ENCODE measurements at places on chromosomes 2 and 18.

GRCh38 chr18:74084184-74084855 lies 63.3 kb downstream of the FBXO15 start:
- no peak for DNase-seq

GRCh38 chr2:50820176-50820575 lies 211.8 kb downstream of the NRXN1 start:
- no peak for DNase-seq

GRCh38 chr2:1817256-1818051 lies 73.1 kb upstream of the PXDN start:
- DNase-seq: peak; percentile 98

GRCh38 chr2:128311216-128311754 lies 7.4 kb downstream of the HS6ST1 start:
- no peak for DNase-seq

DNA sequence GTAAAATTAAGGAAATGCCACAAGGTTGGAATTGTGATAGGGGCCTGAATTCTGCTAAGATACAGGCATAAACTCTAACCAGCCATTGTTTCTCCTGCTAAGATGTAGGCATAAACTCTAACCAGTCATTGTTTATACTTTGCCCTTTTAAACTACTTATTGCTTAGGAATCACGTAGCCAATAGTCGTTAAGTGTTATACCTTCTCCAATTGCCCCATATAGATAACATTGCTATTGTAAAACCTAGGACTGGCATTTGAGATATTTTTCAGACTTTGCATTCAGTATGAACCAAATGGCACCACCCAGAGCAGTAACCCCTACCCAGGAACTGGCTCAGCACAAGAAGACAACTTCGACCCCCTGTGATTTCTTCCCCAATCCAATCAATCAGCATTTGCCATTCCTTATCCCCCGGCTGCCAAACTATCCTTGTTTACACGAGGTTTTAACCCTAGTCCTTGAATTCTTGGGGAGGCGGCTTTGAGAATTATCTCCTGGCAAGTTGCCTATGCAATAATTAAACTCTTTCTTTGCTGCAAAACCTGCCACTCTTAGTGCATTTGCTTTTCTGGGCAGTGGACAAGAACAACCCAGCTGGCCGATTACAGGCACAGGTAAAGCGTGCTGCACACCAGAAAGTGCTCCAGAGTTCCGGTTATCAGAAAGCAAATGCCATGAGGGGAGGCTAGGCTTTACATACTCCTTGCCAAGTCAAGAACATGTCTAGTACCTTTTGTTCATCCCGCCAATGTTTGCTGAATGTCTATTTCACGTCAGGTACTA lies 167.6 kb downstream of the LAMA1 start:
- DNase-seq: no peak

- no peak for DNase-seq
These were observed 160.0 kb downstream of the UBE2E3 start for GRCh38 chr2:181140414-181140813.

DNA sequence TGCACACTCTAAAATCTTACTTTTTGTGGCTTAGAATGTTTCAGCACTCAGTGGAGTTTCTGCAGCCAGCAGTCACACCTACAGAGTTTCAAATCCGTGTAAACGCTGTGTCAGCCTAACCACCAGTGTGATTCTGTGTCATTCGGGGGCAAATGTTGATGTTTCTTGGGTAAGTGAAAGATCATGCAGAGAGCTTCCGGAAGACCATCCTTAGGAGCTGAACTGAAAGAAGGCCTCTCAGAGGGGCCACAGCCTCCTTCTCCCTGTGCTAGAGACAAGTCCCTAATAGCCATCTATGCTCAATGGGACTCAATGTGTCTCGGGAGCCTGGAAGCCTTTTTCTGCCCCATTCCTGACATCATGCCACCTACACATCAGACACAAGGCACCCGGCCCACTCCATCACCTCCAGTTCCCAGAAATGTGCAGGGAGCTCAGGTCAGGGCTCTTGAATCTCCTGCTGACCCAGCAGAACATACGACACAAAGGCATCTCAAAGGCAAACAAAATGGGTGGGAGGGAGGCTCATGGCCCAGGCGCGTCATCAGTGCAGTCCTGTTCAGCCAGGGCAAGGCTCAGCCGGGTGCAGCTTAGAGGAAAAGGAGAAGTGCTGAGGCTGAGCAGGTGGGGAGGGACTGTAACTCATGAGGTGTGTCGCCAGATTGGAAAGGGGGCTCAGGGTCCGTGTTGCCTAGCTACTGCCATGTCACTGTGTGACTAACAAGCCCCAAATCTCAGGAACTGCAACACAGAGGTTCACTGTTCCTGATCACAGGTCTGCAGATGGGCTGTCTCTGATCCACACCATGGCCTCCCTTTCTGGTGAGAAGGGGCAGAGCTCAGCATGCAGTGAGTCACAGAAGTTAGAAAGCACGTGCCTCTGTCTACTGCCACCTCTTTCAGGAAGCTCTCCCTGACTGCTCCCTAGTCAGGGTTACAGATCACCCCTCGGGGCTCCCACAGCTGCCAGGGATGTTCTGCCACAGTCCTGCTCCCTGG lies 82.0 kb downstream of the SMAD7 start:
- peak; percentile 73 for DNase-seq

DNA sequence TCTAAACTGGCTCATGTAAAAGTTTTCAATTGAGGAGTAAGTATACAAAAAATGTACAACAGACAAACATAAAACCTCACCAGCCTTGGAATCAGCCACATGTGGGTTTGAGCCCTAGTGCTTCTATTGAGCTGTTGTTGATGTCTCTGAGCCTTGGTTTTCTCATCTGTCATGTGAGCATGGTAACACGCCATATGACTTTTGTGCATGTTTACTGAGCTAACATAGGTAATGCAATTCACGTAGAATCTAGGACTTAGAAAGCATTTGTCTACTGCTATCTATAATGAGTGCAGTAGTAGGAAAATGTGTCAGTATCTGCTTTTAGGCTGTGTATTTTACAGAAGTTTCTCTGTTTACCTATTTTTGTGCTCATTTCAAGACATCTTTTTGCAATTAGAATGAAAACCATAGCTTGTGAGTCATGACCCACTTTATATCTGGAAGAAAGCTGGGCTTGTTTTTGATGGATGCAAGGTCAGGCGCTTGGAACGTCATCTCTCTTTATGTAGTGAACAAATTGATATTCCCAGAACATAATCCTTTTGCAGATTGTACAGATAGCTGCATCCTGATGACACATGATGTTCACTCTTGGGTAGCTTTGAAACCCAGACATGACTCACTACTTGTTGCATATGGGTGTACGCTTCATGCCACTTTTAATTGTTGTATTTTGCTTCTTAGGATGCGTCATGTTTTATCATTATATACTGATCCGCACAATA lies 94.3 kb downstream of the RNF144A start:
- DNase-seq: no peak

- no peak for DNase-seq
These were observed 271.4 kb downstream of the PIEZO2 start for GRCh38 chr18:10877987-10878386.

GRCh38 chr2:237530472-237531433 lies 35.6 kb upstream of the PRLH start:
- DNase-seq: no peak

- DNase-seq: no peak
These were observed 45.3 kb upstream of the PDK1 start for GRCh38 chr2:172510548-172510947.

- no peak for DNase-seq
These were observed 134.3 kb upstream of the PIEZO2 start for GRCh38 chr18:11283479-11284161.
